HCT116 (cell line): ENCODE measurements at places on chromosomes 1 and 21. TPM values are rescaled to one million over a fixed set of nuclear protein-coding genes. Genes with fewer than 3 reads are reported as not detected.

The MANEAL gene
- 17.3 TPM for total RNA-seq

The PLEKHN1 gene
- 11.6 TPM for total RNA-seq

The DENND2C gene
- total RNA-seq: 3.6 TPM

The ZNF678 gene
- total RNA-seq: 6.1 TPM

The CD101 gene
- total RNA-seq: 1.2 TPM

The RC3H1 gene
- total RNA-seq: 23.6 TPM

DNA sequence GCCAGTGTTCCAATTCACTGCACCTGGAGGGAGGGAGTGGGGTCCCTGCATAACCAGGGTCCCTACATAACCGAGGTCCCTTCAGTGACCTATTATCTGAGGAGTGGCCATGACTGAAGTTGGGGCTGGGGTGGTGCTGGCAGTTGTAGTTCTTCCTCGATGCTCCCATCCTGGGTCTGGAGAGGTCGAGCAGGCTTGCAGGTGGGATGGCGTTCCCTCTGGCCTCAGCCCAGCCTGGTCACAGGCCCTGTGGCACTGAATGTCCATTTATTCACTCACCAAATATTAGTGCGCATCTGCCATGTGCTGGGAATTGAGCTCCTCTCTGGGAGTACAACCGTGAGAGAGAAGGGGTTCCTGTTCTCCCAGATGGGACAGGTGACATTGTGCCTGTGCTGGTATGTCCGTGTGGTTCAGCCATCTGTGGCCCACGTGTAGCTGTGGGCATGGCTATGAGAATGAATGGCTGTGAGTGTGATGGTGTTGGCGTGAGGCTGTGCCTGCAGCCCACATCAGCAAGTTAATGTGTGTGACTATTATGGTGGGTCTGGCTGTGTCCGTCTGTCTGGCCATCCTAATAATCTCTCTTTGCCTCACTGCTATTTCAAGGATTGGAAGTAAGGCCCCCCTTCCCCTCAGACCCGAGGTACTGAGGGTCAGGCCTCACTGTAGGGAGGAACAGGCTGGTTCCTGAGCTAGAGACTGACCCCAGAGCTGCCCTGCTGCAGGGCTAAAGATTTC lies 3.9 kb upstream of the SLC6A9 start:
- no peak for DNase-seq
- H3K27ac ChIP-seq: no peak overlapping the region
- H3K4me1 ChIP-seq: peaks cover 18% of the 10 kb centered on the region
- no peak overlapping the region for H3K4me3 ChIP-seq

DNA sequence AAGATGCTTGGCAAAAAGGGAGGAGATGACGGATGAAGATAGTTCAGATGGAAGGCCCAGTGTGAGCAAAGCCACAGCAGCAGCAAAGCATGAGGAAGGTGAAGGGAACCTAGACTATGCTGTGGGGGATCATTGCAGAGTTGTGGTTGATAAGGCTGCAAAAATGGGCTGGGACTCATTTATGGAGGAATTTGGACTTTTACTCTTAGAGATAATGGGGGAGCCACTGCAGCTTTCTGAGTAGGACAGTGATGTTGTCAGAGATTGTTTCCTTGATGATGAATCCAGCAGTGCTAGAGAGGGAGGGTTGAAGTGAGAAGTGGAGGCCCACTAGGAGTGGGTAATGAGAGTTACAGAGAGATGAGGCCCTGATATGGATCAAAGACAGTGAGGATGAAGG lies 2.1 kb upstream of the C8A start:
- no peak for DNase-seq
- no peaks in the 10 kb centered on the region for H3K4me1 ChIP-seq
- peaks cover 26% of the 10 kb centered on the region for H3K27me3 ChIP-seq

DNA sequence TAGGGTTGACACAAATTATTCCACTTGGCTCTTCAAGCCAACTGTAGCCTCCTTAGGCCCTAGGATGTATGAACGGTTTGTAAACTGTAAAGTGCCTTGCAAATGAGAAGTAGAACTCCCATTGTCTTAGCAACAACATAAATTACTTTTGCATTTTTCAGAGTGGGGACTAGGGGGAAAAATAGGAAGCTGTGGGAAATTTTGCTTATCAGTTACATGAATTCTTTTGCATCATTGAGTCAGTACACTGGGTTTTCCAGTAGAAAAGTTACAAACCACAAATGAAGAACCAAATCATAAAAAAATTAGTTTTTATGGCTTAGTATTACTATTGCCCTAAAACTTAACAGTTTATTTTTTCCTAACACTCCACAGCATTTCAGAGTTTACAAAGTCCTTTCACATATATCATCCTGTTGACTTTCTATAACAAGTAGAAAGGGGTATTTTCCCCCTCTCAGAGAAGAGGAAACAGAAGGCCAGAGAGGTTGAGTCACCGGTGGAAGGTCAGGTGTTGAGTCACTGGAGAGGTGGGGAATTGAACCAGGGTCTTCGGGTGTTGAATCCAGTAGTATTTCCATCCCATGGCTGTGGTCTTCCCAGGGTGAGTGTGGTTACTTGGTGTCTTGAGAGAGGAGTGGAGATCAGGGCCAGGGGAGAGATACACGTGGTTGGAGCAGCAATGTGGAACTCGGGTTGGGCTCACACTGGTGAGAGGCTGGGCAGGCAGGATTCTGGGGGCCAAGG lies 71.9 kb upstream of the USP24 start:
- no peak overlapping the region for H3K4me3 ChIP-seq
- H3K36me3 ChIP-seq: no peaks in the 10 kb centered on the region
- peaks cover 14% of the 10 kb centered on the region; the same call in 1 of the 2 replicates for H3K4me1 ChIP-seq
- H3K27me3 ChIP-seq: no peaks in the 10 kb centered on the region
- no peak overlapping the region for H3K27ac ChIP-seq
- DNase-seq: no peak

GRCh38 chr1:31373056-31373896 lies at the start of gene FABP3:
FABP3 (minus strand) TSS chr1:31373076; CDS start chr1:31373014, 62 bp downstream.
- no peak within 1 kb of the TSS for H3K27ac ChIP-seq
- H3K27me3 ChIP-seq: no peaks in the 10 kb centered on the region
- no peak for DNase-seq
- no peak within 1 kb of the TSS for H3K4me3 ChIP-seq
- 0 out of 2 replicates have a peak, but pooled peaks cover 6% of the 10 kb centered on the region for H3K4me1 ChIP-seq
- no peaks in the 10 kb centered on the region for H3K36me3 ChIP-seq

DNA sequence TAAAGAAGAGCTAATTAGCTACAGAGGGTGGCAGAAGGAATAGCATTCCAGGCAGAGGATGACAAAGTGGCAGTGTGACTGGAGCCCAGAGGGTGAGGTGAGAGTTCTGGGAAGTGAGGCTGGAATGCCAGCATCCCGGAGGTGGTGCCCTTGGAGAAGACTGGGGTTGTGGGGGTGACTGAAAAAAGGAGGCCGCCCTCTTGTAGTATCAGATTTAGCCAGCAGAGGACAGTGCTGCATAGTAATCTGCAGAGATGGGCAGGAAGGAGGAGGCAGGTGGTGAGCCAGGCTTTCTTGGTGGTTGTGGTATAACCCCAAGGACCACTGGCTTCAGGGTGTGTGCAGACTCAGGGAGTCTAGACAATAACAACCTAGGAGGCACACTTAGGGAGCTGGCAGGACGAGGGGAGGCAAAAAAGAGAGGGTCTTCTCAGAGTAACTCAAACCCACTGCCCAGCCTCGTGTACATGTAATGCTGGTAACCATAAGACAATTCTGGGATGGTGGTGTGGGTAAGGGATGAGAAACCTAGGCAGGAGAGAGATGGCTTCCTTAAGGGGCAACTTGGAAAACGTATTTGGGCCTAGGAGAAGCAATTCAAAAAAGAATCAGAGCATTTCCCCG lies 30.5 kb downstream of the MROH7 start:
- H3K36me3 ChIP-seq: no peaks in the 10 kb centered on the region
- H3K27me3 ChIP-seq: no peaks in the 10 kb centered on the region
- H3K4me3 ChIP-seq: no peak overlapping the region
- H3K27ac ChIP-seq: no peak overlapping the region
- H3K4me1 ChIP-seq: no peaks in the 10 kb centered on the region
